NCI-H2081 (cell line): ENCODE measurements at places on chromosomes 16 and 17.

- DNase-seq: no peak
Observed at GRCh38 chr17:73681946-73682345, 37.7 kb upstream of the SDK2 start.

DNA sequence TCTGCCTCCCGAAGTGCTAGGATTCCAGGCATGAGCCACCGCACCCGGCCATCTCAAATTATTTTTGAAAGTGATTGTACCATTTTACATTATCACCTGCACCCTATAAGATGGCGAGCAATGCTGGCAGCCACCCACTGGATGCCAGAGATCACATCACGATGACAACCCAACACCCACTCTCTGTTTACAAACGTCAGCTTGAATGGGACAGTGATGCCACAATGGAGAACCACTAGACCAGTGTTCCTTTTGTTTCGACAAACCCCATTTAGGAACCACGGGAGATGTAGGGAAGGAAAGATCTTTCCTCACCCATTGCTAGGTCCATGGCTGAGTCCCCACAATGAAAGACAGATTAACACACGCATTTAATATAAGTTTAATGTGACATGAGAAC lies 20.1 kb upstream of the HAPSTR1 start:
- no peak for DNase-seq

- no peak for DNase-seq
Observed at GRCh38 chr16:83530293-83530692, 277.5 kb upstream of the HSBP1 start.

DNA sequence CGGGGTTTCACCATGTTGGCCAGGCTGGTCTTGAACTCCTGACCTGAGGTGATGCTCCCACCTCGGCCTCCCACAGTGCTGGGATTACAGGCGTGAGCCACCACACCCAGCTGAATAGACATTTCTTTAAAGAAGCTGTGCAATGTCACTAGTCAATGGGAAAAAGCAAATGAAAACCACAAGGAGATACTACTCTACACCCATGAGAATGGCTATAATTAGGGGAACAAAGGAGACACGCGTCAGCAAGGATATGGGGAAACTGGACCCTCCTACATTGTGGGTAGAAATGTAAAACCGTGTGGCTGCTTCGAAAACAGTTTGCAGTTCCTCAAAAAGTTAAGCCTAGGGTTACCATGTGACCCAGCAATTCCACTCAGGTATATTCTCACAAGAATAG lies 103.4 kb downstream of the VPS53 start:
- DNase-seq: no peak

DNA sequence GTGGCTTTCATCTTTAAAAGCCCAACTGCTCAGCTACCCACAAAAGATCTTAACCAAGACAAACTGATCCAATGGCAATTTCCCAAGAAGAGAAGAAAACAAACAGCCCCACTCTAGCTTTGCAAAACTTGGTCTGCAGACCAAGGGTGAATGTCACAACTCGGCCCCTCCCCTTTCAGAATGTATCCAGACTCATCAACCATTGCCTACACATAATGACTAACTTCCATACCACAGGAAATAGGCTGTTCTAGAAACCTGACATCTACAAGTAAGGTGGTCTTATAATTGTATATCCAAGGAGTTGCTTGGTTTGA lies 16.0 kb downstream of the DCUN1D3 start:
- no peak for DNase-seq

DNA sequence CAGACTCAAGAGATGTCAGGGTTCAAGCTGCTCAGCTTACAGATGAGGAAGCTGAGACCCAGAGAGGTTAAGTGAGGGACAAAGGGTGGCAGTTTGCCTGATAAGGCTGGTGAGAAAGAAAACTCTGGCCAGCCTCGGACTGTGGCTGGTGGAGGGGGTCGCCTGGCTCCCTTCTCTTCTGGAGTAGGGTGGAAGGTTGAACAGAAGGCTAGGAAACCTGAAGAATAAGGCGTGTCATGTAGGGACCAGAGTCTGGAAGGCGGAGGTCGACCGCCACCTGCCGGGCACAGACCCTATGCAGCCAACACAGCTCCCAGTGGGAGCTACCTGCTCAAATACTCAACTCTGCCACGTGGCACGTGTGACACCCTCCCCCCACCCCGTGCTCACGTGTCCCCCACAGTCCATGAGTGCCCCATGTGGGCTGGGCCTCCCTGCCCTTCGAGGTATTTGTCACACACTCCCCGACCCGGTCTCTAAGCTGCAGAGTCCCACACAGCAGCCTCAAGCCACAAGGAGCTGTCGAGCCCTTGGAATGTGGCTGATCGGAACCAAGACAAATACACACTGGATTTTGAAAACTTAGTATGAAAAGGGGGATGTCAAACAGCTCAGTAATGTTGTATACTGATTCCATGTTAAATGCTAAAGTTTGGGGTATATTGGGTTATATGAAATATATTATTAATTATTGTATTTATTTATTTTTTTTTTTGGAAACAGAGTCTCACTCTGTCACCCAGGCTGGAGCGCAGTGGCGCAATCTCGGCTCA lies 11.8 kb downstream of the HID1 start:
- peak; percentile 19 for DNase-seq

DNA sequence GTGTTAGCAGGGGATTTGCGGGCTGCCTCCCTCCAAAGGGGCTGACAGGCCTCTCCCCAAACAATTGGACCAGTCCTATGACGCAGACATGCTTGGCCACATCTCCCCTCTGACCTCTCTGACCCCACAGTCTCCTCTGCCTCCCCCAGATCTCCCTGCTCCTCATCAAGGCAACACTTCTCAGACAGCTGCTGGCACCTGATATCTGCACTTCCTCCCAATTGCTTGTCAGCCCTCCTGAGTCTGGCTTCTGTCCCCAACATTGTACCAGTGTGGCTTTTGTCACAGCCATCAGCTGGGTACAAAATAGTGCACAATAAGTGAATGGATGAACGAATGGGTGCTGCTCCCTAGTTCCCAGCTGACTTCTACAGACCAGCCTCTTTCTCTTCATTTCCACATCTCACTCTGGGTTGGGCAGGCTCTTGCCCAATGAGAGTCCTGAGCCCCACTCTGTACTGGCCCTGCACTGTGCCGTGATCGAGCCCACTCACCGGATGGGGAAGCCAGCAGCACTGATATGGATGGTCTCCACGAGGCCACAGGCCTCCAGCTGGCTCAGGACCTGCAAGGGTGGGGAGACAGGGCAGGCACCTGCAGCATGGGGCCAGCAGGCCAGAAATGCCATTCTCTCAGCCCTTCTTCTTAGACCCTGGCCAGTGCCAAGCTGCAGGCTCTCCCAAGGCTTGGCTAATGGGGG lies 17.1 kb downstream of the ZNHIT3 start:
- no peak for DNase-seq

DNA sequence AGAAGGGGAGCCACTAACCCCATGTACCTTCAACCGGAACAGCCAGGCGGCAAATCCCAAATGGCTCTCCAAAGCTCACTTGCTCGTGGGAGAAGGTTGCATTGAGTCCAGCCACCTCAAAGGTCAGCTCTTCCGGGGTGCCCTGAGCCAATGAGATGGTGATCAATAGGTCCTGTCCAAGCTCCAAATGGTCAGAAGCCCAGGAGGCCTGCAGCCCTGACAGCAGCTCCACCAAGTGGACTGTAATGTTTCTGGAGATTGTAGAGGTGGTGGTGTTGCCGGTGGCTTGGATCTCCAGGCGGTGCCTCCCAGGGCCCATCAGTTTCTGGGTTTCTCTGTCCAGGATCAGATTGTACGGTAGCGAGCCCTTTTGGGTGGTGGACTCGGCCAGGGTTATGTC lies 39.9 kb upstream of the BCO1 start:
- no peak for DNase-seq

GRCh38 chr17:44758414-44759085 lies at the start of gene ADAM11:
Gene ADAM11 (plus strand): TSS chr17:44758988. CDS start chr17:44759200, 212 bp downstream.
- peak; percentile 14 for DNase-seq

- DNase-seq: no peak
Observed at GRCh38 chr16:89031715-89032659, 55.0 kb upstream of the CBFA2T3 start.

DNA sequence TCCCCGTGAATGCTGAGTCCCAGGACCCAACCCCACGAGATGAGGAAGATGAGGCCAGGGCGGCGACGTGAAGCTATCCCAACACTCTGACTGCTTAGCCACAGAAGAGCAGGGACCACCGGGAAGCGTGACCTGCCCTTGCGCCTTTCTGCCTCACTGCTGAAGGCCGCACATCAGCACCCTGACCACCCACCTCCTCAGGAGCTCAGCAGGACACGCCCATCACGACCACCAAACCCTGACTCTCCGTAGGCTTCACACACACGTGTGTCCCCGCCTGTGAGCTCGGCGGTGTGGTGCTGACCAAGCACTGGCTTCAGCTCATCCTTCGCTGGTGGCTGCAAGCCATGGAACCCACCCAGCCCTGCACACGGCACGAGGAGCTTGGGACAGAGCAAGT lies 97.8 kb downstream of the ZNF778 start:
- DNase-seq: no peak

- DNase-seq: peak; percentile 34
Observed at GRCh38 chr16:1197237-1197866, 27.7 kb downstream of the TPSG1 start.

DNA sequence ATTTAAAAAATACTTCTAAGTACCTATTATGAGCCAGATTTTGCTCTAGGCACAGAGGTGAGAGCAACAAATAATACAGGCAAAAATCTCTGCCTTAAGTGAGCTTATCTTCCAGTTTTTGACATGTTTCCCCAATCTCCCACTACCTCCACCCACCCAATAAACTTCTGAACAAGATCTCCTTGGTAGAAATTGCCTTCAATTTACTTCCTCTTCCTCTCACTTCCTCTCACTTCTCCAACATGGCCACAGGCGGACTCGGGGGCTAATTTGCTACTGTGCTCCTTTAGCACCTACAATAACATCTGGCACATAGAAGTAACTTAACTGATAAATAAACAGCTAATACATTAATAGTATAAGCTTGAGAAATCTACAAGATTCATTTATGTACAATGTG lies 82.6 kb downstream of the CACNG1 start:
- no peak for DNase-seq

- DNase-seq: no peak
Observed at GRCh38 chr17:80852476-80853015, 139.1 kb upstream of the CHMP6 start.

GRCh38 chr17:64639516-64639915 lies 22.6 kb downstream of the SMURF2 start:
- DNase-seq: no peak

DNA sequence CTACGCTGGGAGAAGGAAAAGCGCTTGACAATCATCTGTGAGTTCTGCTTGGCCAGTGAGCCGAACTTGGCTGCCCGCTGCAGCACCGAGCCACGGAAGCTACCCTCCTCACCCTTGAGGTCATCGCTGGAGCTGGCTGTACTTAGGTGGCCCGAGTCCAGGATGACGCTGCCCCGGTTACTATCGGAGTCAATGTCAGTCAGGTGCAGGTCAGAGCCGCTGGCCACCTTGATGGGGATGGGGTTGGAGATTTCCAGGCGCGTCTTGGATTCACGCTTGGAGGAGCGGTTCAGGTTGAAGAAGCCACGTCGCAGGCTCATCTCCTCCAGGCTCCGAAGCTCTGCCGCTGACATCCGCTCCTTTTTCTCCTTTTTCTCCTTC lies 13.7 kb downstream of the MYO18A start:
- no peak for DNase-seq
